ENCODE measurements at places on chromosomes 12 and 14.

DNA sequence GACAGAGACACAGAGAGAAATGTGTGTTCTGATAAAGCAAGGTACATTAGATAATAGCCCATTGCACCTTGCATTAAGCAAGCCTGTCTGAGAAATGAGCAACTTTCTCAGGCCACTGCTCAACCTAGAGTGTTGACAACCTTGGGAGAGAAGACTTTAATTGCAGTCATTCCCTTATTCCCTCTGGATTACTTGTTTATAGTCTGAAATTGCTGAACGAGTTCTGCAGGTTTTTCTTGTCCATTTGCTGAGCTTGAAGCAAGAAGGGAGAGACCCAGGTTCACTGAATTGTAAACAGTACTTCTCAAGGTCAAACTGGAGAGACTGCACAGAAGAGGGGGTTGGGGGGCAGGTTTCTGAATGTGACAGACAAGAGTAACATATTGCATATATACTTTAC lies 159.4 kb upstream of the PLEKHG7 start:
- DNase-seq = no peak

DNA sequence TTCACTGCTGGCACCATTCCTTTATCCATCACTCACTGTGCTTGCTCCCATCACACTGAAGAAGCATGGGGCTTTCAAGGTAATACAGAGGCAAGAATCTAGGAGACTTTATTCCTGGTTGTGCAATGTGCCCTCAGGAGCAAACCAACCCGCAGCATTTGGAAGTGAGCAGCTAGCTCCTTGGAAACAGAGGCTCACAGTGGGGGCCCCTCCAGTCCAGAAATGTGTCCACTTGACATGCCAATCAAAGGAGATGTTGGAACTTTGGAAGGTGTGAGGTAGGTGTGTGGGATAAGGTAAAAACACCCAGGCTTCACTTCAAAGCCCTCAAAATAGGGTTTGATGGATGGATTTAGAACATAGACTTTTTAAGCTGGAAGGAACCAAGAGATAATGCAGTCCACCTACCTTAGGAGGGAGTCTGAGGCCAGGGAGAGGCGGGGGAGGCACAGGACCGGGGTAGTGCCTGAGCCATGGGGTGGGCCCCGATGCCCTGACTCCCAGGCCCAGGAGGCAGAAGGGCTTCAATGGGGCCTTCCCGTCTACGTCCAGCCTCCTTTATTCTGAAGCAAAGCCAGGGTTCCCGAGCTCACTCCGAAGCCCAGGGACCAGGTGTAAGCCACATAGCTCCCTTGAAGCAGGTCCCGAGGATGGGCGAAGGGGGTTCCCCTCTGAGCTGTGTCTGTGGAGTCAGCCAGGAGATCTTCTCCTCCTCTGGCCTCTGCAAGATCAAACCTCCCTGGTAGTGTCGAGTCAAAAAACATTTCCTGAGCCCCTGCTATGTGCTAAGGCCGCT lies 17.6 kb upstream of the BCL11B start:
- DNase-seq = no peak

DNA sequence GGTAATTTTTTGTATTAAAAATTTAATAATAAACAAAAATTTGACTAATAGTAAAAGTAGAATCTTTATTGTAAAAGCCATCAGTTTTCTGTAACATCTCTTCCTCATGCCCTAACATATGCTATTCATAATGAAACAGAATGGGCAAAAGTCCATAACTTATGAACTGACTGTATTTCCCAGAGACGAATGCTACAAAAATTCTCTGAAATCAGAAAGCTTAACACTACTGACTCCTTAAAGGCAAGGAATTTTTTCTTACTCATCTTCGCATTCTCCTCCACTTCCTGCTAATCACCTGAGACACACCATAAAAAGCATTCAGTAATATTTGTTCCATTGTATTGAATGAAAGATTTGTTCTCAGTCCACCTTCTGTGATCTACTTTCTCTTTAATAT lies 17.6 kb downstream of the MON2 start:
- no peak for DNase-seq

DNA sequence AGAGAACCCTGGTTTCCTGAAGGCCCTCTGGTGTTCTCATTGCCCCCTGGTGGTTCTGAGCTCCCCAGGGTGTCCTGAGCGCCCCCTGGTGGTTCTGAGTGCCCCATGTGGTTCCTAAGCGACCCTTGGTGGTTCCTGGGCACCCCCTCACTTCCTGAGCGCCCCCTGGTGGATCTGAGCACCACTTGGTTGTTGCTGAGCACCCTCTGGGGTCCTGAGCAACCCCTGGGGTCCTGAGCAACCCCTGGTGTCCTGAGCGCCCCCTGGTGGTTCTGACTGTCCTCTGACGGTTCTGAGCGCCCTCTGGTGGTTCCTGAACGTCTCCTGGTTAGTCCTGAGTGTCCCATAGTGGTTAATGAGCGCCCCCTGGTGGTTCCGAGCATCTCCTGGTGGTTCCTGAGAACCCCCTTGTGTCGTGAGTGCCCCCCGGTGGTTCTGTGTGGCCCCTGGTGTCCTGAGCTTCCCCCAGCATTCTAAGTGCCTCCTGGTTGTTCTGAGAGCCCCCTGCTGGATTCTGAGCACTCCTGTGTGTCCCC lies 568.3 kb downstream of the TMEM121 start:
- DNase-seq = peak; percentile 23

GRCh38 chr12:54027442-54027786 lies 826 bp upstream of the HOXC6 start:
- no peak for DNase-seq
